NCI-H460 (cell line): ENCODE measurements at places on chromosomes 1 and 21. TPM values are rescaled to one million over a fixed set of nuclear protein-coding genes. Genes with fewer than 3 reads are reported as not detected.

DNA sequence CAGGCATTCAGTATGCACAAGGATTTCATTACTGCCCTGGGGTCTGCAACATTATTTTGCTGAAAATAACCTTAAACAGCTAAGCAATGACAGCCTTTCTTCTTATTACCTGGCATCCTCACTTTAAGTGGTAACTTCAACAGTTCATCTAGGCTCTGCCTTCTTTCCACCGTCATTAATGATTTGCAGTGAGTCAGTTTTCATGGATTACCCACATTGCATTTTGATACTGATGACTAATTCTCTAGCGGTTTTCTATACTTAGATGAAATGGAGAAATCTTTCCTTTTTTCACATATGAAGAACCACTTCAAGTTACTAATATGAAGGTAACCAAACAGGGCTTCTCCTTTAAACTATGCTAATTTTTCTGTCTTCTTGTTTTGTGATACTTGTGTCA lies 226.9 kb upstream of the TMPRSS15 start:
- no peak for DNase-seq

DNA sequence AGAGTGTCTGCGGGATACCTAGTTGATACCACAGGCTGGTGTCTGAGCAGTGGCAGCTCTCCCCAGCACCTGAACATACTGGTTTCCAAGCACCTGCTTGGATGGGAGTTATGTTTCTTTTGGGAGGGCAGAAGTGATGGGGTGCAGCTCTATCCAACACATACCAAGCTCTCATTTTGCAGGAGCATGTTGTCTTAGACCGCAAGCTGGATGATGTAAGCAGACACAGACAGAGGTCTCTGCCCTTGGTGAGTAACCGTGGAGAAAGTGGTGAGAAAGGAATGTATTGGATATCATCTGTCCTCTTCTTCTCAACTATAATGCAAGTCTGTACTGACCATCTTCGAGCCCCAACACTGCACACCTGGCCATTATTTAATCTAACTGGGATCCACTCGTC lies 37.4 kb downstream of the ZNF496 start:
- DNase-seq: no peak

DNA sequence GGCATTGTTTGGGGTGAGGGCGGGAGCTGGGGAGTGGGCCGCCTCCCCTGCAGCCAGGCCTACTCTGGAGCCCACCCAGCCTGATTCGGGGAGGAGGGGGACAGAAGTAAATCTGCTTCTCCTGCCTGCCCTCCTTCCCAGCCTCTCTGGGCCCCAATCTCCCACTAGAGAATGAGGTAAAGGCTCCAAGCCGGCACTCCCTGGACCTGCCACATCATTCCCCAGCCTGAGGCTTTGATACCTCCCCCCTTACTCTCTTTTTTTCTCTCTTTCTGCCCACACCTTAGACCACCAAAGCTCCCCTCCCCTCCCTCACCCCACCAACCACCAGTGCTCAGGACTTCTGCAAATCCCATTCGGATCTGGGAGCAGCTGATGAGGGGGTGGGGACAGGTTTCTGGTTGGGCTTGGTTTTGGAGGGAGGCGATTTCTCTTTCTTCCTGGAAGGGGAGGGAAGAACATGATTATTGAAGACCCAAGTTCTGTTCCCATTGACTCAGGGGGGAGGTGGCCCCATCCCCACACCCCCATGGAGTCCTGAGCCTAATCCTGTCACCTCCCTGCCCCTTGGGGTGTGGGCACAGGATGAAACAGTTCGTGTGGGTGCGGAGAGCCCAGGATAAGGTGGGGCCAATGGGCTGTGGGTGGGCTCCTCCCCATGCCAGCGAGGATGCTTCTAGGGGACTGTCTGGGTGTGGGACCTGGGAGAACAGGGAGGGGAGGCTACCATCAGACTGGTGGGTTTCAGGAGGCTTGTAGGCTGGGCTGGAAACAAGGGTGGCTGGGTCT lies 1.3 kb downstream of the MAP7D1 start:
- no peak for DNase-seq

MIXL1 gene
- not detected in 2 replicates for total RNA-seq
